Stimulated activated CD4-positive, alpha-beta T cell treated with anti-CD3 and anti-CD28 coated beads, Interleukin-4, amount 100 ng/mL, for 4 hours (primary cell): ENCODE measurements at places on chromosomes 5 and 9.

DNA sequence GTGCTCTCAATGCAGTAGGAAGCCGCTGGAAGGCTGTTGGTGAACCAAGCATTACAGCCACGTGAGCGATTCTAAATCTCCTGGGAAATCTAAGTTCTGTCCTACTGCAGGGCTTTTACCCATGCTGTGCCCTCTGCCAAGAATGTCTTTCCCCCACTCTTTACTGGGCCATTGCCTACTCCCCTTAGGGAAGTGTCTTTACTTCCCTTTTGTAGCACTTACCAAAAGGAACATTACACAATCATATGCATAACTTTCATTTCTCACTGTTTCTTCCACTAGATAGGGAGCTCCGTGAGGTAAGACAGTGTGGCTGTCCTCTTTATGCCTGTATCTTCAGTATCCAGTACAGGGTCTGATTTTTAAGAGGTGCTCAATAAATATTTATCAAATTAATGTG lies 241.7 kb upstream of the NR4A3 start:
- no peak for DNase-seq

DNA sequence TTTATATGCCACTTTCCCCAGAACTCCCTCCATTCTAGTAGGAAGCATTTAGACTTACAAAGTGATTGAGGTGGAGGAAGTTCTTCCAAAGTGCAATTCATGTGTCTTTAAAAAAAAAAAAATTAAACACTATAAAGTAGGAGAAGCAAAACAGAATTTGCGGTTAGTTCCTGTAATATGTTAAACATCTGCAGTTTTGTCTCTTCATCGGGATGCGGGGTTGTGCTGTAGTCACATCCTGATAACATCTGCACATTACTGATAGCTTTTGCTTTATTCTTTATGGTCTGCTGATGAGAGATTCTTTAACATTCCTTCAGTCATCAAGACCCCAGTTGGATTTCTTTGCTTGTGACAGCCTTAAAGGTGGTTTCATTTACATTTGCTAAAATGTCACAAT lies 694.3 kb downstream of the NR2F1-AS1 start:
- no peak for DNase-seq

DNA sequence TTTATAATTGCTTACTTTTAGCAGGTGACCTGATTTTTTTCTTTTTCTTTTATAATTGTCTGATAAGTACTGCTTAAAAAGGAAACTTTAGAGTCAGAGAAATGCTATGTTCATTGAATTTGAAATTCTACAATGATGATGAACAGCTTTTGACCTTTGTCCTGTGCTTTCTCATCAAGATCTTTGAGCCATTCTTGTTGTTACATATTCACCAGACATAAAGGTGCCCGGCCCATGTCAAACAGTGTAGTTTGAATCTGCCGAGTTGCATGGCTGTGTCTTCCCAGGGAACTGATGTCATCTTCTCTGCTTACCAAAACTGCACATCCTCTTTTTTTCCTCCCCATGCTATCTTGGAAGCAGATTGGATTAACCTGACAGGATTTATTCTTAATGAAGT lies 163.6 kb downstream of the LRRC70 start:
- no peak for DNase-seq

DNA sequence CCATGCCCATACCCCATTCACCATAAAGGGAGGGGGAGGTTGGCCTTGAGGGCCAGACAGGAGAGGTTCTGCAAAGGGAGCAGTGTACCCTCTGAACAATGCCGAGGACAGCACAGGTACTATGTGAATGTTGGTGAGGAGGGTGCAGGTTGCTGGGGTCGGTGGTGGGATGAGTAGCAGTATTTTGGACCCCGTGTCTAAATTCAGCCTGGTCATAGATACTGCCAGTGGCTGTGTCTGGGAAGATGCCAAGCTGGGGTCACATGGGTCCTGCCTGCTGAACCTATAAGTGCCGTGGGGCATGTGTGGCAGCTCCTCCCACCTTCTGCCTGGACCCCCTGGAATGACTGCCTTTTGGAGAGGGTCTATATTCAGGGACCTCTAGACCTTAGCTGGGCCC lies 11.4 kb upstream of the SPINK4 start:
- no peak for DNase-seq

DNA sequence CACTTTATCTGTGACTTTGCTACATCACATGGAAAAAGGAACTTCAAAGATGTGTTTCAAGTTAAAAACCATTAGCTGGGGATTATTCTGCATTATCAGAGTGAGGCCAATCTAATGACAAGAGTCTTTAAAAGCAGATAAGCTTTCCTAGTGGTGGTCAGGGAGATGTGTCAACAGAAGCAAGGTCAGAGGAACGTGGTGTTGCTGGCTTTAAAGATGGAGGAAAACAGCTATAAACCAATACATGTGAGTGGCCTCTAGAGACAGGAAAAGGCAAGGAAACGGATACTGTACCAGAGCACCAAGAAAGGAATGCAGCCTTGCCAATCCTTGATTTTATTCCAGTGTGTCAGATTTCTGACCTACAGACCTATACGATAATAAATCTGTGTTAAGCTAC lies 204.2 kb downstream of the TAF11L14 start:
- no peak for DNase-seq

DNA sequence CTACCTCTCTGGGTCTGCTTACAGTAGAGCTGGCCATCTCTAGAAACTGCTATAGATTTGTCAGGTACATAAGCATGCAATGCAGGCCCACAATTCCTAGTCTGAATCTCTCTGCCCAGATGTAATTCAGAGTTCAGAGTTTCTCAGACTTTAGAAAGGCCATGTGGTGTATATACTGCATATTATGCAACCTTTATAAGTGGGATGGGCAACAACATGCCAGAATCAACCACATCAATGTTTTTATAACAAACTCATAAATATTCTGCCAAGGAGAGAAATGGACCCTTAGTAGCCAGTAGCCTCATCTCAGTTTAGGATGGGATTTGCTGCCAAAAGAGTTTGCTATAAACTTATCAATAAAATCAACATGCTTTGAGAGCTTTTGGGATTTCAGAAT lies 78.8 kb downstream of the SLC1A1 start:
- no peak for DNase-seq

- no peak for DNase-seq
Observed at GRCh38 chr5:52452098-52452497, 335.6 kb upstream of the ITGA1 start.

DNA sequence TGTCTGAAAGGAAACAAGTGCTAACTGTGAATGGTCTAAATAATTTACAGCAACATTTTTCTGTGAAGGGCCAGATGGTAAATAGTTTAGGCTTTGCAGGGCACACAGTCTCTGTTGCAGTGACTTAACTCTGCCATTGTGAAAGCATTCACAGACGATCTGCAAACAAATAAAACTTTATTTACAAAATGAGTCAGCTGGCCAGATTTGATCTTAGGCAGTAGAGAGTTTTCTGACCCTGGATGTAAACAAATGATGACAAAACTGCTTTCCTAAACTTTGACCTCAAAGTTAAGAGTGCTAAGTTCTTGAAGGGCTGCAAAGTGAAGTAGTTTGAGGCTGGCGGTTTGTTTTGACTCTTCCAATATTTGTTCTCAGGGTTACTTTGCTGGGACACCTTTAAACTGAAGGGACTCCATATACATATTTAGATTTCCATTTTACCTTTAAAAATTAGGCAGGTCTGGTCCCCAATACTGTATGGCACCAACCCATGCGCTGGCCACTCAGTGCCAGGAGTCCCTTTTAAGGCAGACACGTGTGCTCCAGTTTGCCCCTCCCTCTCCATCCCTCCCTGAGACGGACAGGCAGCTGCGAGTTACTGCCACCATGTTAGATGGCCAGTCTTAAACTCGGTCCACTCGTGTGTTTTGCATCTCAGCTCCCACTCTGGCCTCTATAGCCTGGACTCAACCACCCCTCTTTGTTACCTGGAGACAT lies 4.0 kb upstream of the ADAMTS16 start:
- no peak for DNase-seq

GRCh38 chr9:93829271-93830011 lies 125.7 kb downstream of the BARX1 start:
- DNase-seq: no peak

GRCh38 chr5:178547753-178548415 lies 42.3 kb downstream of the COL23A1 start:
- no peak for DNase-seq

DNA sequence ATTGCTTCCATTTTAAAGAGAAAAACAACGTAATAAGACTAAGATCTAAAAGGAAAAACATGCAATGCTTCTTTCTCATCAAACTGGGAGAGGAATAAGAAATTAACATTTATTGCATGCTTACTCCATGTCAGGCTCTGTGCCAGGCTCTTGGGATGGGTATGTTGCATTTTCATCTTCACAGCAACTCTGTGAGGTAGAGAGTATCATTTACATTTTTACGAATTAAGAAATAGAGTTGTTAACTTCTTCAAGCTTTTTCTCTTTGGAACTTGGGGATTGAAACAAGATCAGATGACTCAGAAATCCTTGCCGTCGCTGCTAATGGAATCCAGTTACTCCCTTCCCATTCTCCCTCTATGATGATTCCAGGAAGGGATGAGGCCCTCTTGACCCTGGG lies 39.5 kb downstream of the PDE8B start:
- DNase-seq: no peak

DNA sequence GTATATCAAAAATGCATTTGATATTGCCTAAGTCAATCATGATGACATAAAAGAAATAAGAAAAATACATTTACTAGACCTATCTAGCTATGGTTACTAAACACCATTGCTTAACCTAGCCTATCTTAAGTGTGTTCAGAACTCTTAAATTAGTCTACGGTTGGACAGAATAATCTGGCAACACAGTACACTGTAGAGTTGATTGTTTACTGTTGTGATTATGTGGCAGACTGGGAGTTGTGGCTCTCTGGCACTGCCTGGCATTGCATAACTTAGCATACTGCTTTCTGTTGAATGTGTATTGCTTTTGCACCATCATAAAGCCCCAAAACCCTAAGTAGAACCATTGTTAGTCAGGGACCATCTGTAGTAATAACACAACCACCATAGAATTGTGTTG lies 21.2 kb upstream of the ZFAND5 start:
- no peak for DNase-seq

DNA sequence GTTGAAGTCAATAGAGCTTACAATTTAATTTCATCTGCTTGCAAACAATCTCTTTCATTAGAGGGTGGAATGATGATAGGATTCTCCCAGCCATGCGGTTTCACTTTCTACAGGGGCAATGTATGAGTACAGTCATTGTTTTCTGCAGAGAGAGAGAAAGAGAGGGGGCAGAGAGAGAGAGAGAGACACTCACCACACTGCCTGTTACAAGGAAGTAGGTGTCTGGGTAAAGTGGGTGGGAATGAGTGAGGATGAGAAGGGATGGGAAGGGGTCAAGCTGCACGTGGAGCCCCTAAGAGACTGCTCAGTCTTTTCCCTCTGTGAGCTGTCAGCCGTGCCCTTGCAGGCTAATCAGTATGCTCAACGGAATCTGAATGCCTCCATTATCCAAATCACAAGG lies 454.3 kb downstream of the KDM4C start:
- no peak for DNase-seq

DNA sequence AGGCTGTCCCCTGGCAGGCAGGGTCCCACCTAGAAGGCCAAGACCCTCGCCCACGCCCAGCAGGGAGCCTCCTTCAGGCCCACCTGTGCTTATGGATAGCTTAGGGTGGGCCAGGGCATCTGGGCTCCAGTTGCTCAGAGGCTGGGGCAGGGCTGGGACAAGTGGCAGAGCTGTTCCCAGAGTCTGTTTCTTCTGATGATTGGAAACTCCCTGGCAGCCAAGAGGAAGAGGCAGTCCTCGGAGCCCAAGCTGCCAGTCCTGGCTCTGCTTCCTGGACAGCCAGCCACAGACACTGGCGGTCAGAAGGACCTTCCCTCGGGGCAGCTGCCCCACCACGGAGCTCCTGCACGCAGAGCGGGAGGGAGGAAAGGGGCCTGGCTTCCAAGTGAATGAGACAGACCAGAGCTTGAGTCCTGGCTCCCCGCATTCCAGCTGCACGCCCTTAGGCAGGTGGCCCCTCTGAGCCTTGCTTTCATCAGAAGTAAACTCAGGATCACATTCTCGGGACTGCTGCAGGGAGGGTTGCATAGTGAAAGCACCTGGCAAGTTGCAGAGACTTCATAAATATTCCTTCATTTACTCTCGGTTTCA lies 37.9 kb upstream of the GABRP start:
- no peak for DNase-seq

DNA sequence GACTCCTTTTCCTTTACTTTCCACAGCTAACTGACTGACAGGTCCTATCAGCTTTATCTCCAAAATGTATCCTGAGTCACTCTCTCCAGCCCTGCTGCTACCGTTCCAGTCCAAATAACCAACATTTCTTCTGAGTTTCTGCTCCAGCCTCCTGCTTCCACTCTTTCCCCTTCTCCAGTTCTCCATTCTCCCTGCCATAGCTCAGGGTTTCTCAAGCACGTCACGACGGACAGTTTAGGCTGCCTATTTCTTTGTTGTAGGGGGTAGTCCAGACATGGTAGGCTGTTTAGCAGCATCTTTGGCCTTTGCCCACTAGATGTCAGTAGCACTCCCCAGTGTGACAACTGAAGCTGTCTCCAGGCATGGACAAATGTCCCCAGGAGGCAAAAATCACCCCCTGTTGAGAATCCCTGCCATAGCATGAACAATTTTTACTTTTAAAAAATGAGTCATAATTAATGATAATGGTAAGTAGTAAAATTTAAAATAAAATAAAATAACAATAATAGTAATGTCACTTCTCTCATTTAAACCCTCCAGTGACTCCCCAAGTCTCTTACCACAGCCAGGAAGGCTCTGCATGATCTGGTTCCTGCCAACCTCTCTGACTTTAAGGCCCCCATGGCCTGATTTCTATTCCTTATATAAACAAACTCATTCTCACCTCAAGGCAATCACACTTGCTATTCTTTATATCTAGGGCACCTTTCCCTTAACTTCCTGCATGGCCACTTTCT lies 105.4 kb upstream of the FER start:
- peak; percentile 35 for DNase-seq

GRCh38 chr5:9209846-9210492 lies 335.9 kb downstream of the SEMA5A start:
- no peak for DNase-seq

- no peak for DNase-seq
Observed at GRCh38 chr5:131488463-131488862, 146.6 kb downstream of the RAPGEF6 start.

DNA sequence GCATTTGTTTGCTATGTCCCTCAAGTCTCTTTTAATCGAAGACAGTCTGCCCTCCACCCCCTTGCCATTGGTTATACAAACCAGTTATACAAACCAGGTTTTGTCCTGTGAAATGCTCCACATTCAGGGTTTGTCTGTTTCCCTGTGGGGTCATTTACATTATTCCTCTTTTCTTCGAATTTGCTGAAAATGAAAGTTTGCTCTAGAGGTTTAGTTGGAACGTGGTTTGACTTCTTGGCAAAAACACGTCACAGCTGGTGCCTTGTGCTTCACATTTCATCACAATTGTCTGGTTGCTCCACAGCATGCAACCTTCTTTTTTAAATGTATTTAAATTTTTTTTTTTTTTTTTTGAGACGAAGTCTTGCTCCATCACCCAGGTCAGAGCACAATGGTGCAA lies 4.2 kb upstream of the HAVCR2 start:
- no peak for DNase-seq

DNA sequence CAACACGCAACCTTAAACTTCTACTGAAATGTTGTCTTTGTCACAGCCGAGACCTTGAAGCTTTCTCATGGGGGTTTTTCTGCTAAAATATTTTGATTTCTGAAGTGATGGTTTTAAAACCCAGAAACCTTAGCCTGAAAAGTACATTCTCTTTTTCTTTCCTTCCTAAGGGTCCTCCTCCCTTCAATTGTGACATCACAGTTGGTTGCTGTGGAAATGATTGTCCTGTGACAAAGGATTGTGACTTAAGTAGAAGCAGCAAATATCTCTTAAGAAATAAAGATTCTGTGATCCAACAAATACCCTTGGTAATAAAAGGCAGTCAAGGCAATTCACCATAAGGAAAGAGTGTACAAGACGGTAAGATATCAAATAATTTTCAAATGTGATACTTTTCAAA lies 125.2 kb downstream of the SEMA6A start:
- no peak for DNase-seq
